A549 treated with Hydrocortisone at 1 μM for 4 hours (cell line): ENCODE measurements at places on chromosomes 4 and X. TPM values are rescaled to one million over a fixed set of nuclear protein-coding genes. Genes with fewer than 3 reads are reported as not detected.

The NPY1R gene
- total RNA-seq = 0.08 to 0.17 TPM (median 0.12 TPM) in 4 of 5 replicates, not detected in the other

The FRG2 gene
- 0.07 to 0.08 TPM in 2 of 5 replicates, not detected in the others for total RNA-seq

The GUCY1A1 gene
- not detected in 5 replicates for total RNA-seq

The SOD3 gene
- not detected in 5 replicates for total RNA-seq

The CD38 gene
- 11.0 to 15.4 TPM (median 13.4 TPM) in 5 replicates for total RNA-seq
